ENCODE measurements at places on chromosomes 16 and 17. TPM values are rescaled to one million over a fixed set of nuclear protein-coding genes. Genes with fewer than 3 reads are reported as not detected.
A peak's percentile ranks its signal among the peaks of the same experiment; 100 is the strongest.

GRCh38 chr17:78634154-78634553 is 57.0 kb upstream of the DNAH17 start:
- DNase-seq: no peak

DNA sequence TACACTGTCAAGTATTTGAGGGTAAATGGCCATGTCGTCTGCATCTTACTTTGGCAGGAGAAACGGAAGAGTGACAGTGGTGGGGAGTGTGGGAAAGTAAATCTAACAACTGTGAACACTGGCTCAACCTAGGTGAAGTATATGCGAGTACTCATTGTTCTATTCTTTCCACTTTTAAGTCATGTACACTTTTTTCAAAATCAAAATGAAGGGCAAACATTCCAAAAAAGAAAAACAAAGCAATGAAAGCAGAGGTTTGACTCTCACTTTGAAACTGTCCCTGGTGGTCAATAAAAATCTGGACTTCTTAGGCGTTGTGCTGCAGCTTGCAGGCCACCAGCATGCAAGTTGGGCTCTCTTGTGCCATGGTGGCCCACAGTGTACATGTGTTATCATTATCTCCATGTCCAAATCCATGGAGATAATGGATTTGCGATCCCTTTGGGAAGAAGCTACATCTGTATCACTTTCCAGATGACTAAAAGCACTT is 32.7 kb downstream of the STAT5B start:
- DNase-seq: no peak

DNA sequence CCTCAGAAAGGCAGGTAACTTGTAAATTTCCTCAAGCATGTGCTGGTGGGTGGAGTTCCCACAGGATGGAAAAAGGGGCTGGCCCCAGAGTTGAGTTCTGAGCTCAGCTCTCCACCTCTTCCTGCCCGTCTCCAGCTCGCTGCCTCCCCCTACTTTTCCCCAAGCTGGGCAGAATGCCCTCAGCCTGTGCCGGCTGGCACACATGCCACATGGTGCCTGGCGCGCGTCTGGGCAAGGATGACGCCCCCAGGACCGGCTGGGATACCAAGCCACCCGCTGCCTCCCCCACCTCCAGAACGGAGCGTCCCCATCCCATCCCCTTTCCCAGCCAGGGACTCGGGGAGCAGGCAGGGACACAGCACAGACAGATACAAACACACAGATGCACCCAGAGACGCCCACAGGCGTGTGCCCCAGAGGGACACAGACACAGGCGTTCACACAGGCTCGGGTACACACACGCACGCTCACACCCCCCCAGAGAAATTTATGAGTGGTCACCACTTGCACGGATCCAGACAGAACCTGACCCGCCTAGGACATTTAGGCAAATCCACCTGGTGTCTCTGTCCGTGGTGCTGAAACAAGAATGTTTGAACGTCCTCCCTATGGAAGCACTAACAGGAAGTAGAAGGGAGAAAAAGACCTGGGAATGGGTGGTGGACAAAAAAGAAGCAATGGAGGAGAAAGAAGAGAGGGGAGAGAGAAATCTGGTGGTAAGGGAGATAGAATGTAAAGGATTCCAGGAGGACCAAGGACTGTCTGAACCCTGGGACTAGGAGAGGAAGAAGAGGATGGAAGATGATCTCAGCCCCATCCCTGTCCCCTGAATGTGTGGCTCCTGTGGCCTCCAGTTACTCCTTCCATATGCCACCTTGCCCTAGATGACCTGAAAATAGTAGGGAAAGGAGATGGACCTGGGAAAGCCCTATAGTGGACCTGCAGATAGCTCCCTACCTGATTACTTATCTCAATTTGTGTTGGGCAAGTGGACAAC is 15.5 kb downstream of the NEUROD2 start:
- DNase-seq: peak; percentile 64

DNA sequence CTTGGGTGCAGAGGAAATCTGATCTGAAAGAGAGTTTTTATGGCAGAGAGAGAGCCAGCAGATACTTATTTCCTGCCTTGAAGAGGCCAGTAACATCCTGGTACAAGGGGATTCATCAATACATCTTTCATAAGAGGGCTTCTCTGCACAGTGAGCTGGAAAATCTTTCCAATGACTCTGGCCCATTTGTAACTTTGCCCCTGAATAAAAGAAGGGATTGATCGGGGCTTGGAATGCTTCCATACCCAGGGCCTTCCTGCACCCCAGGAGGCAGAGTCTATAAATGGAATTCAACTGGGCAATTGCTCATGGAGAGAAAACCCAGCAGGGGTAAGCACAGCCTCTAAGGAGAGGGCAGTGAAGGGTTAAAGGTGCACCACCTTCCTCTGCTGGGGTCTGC is 163.3 kb downstream of the XYLT1 start:
- no peak for DNase-seq

Gene SPOP
- total RNA-seq: 54.2 TPM

Measured in renal cortical epithelial cell (primary cell).